ENCODE measurements at places on chromosomes 6 and 20.
A peak's percentile ranks its signal among the peaks of the same experiment; 100 is the strongest.

GRCh38 chr20:55581519-55581918 lies 423.8 kb downstream of the CBLN4 start:
- DNase-seq, result no peak

- DNase-seq, result no peak
Measured at GRCh38 chr20:25017257-25017803, 24.8 kb upstream of the APMAP start.

GRCh38 chr6:170281331-170282292 lies 9.3 kb downstream of the DLL1 start:
- no peak for DNase-seq

- DNase-seq, result no peak
Measured at GRCh38 chr6:155687645-155688044, 232.0 kb upstream of the NOX3 start.

- DNase-seq, result peak; percentile 49
Measured at GRCh38 chr6:7155871-7156579, 48.3 kb downstream of the RREB1 start.

DNA sequence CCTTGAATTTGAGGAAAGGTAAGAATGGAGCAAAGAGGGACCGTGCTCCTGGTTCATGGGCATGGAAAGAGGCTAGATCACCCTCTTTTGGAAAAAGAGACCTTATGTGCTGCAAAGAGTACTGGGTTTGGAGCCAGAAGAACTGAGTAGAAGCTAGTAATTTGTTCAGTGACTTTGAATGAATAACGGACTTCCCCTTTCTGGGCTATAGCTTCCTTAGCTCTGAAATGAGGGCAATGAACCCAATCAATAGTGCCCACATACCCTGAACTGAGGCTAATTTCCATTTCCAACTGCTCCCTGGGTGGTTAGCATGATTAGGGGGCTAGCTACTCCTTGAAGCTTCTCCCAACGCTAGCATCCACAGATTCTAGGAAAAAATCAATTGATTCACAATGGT lies 121.4 kb downstream of the UNC5CL start:
- no peak for DNase-seq

GRCh38 chr20:57425150-57426013 lies 34.2 kb downstream of the RBM38 start:
- DNase-seq, result no peak

- DNase-seq, result no peak
Measured at GRCh38 chr6:26156850-26157250, 69.6 kb downstream of the HFE start.

GRCh38 chr6:116761779-116762178 lies 3.7 kb downstream of the FAM162B start:
- DNase-seq, result no peak

- DNase-seq, result peak; percentile 95
Measured at GRCh38 chr20:50115591-50116367, 2.8 kb upstream of the UBE2V1 start.

DNA sequence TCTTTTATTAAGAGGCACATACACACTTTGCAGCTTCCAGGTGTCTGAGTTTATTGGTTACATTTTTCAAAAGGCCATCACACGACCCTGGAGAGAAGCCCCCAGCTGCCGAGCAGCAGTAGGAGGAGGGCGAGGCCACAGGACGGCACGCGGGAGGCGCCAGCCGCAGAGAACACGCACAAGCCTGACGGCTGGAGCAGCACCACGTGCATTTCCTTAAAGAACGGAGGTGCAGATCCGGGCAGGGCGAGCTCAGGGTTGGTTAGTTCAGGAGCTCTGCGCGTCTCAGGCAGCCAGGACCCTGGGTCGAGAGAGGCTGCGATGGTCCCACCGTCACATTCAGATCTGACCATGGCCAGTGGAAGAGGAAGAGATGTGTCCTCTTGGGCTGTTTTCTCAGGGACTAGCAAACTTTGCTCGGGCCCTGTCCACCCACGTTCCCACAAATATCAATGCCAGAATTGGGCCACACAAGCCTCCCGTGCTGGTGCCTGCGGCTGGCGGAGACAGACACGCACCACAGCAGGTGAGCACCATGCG lies 121.4 kb upstream of the AFDN start:
- DNase-seq, result no peak

- DNase-seq, result no peak
Measured at GRCh38 chr6:151087861-151088598, 151.7 kb upstream of the AKAP12 start.

- DNase-seq, result no peak
Measured at GRCh38 chr6:11447265-11447664, 90.3 kb upstream of the TMEM170B start.

GRCh38 chr6:26412228-26412627 lies 10.2 kb downstream of the BTN3A1 start:
- DNase-seq, result no peak

- DNase-seq, result no peak
Measured at GRCh38 chr20:62406635-62407176, 379 bp downstream of the CABLES2 start.

DNA sequence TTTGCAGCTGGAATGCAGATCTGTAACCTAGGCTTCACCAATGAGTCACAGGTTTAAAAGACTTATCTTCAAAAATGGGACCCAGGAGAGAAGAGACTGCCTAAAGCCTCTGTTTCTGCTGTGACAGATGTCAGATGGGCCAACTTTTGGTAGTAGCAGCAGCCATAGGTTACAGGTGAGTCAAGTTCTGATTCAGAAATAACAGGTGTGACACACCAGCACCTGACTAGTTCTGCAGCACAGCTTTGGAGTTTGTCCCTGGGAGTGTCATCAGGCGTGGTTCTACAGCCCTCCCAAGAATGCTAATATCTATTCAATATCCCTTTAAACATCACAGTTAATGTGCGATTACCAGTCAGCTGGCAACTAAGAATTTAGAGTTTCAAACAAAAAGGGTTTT lies 121.9 kb upstream of the BTN3A2 start:
- DNase-seq, result no peak

GRCh38 chr6:116152620-116153019 lies 26.7 kb upstream of the COL10A1 start:
- no peak for DNase-seq

DNA sequence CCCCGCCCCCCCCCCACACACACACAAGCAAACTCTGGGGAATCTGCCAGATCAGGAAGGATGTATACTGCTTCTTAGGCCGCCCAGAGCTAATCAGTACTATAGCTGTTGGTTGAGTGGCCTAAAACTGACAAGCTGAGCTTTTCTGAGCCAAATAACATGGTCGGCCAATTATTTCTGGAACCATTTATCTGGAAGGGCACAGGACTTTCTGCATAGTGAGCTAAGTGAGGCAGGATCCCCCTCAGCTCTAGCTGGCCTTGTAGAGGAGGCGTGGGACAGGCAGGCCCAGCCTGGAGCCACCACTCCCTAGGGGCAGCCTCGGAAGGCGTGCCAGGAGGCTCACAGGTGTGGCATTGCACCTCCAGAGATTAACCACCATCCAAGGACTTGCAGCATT lies 200.1 kb downstream of the TMEM242 start:
- no peak for DNase-seq

DNA sequence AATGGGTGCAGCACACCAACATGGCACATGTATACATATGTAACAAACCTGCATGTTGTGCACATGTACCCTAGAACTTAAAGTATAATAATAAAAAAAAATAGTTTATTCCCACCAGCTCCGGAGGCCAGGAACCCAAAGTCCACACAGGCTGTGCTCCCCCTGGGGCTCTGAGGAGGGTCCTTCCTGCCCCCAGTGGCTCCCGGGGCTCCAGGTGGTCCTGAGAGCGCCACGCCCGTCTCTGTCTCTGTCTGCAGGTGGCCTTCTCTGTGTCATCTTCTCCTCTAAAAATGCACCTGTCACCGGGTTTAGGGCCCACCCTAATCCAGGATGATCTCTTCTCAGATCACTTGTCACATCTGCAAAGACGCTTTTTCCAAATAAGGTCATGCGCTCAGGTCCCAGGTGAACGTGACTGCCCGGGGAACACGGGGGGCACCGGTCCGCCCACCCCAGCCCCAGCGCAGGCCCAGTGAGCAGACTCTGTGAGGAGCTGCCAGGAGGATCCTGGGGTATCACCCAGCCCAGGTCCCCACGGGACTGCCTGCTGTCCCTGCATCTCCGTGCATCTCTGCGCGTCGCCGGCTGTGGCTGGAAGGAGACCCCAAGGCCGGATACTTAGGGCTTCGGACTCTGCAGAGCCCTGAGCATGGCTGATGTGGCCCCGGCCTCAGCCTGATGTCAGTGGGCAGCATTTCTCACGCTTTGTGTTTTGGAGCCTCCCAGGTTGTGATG lies 11.8 kb downstream of the SLCO4A1 start:
- no peak for DNase-seq

DNA sequence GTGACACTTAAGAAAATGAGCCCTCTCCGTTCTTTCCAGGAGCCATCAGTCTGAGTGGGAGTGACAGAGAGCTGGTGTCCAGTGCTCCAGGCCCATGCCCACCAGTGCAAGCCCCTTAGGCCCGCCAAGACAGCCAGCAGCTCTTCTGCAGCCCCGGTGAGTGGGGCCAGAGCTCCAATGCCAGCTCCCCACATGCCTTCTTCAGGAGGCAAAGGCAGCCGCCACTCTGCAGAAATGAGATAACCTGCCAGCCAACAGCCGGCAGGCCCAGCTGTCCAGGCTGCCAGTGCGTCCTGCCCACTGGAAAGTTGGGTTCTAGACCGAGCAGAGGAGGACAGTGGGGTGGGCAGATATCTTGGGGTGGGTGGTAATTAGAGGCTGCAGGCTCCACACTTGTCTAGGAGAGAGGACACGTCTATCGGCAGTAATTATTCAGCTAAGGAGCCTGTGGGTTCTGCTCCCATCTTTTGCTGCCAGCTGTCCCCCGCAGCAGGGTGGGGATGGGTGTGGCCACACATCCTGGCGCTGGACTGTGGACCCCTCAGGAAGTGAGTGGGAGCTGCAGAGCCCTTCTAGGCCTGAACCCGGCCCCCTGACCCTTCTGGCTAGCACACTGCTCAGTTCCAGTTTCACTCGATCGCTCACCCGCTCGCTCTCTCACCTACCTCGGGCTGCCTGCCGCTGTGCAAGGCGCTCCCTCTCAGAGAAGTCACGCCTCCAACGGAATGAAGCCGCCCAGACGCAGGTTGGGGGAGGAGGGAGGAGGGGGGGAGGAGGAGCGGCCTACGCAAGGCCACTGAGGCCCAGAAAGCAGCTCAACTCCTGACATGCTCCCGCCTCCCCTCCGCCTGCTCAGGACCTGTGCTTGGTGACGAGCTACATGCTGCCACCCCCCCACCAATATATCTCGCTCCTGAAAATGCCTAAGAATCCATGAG lies 3.6 kb downstream of the GRM4 start:
- no peak for DNase-seq

DNA sequence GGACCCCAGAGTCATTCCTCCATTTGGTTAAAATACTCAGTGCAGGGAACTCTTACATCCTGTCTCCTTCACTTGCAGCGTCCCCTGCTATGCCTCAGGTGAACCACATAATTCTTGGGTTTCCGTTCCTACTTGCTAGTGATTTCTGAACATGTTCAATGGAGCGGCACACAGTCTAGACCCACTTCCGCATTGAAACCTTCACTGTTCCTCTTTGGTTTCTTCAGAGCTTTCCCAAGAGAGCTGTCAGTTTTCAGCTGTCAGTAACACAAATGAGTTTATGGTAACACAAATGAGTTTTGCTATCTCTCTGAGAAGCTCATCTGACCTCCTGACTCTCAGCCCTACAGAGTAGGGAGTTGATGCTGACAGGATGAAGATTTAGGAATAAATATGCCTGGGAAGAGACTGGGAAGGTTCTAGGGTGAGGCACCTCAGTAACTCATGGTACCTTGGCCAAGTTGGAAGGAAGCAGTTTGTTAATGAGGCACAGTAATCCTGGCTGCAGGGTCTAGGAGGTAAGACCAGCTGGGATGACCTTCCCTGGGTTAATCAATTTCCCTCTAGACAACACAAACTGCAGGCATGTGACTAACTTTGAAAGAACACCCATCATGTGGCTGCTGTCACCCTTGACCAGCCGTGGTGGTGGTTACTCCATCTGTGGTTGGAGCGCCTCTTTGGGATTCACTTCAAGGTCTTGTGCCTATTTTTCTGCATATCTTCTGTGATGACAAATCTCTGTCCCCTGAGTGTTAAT lies 5.4 kb downstream of the SYS1 start:
- DNase-seq, result peak; percentile 81

- DNase-seq, result peak; percentile 50
Measured at GRCh38 chr6:157800420-157801237, 22.4 kb upstream of the SNX9 start.

GRCh38 chr6:159137676-159138075 lies 31.5 kb upstream of the FNDC1 start:
- DNase-seq, result no peak

GRCh38 chr6:25635886-25636317 lies 16.1 kb upstream of the SCGN start:
- DNase-seq, result no peak

DNA sequence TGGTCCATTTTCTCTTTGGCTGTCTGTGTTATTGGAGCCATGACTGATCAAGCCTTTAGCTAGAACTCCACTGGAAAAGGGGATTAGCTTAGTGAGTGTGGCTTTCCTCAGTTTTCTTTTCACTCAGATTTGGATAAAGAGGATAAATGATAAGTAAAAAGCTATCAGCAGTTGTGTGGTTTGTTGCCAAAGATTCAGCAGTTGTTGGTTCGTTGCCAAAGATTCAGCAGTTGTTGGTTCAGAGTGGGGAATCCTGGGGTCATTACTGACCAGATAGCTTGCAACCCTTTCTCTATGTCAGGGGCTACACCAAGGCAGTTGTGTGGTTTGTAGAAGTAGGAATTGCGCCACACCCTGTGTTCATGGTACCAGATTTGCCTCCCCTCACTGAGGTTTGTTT lies 107.7 kb upstream of the SCP2D1 start:
- no peak for DNase-seq

GRCh38 chr6:125655511-125655910 lies 93.9 kb upstream of the HEY2 start:
- no peak for DNase-seq

DNA sequence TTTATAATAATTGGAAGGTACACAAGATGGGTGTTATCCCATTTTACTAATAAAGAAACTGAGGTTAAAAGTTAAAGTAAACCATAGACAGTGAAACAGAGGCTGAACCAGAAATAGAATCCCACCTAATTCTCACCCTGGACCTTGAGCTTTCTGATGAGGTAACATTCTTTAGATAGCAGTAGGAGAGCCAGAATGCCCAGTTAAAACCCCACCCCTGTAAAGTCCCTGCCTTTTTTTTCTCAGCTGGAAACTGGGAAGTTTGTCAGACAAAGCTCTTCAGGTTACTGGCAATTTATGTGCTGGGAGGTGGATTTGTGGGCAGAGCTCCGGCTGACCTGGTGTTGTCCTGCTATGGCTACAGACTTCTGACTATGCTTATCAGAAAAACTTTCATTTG lies 1.9 kb upstream of the MCHR2 start:
- no peak for DNase-seq

- no peak for DNase-seq
Measured at GRCh38 chr6:133184798-133185372, 56.3 kb upstream of the EYA4 start.

DNA sequence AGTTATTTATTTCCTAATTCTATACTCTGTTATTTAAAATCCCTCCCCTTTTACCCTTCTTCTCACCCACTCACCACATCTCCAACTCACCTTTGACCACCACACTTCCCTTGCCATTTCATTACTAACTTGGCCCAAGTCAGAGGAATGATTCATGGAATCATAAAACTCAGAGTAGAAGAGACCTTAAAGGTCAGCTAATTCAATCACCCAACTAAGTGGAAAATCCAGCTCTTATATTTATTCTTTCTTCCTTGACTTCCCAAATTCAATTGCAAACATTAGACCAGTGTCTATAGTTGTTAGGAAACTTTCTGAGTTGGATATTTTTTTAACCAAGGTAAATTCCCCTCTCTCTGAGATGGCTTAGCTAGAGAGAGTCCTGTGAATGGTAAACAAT lies 26.5 kb upstream of the HEY2 start:
- no peak for DNase-seq

GRCh38 chr6:100475554-100476320 lies 11.0 kb upstream of the SIM1 start:
- DNase-seq, result no peak
